ENCODE measurements at places on chromosomes 5 and 9.

DNA sequence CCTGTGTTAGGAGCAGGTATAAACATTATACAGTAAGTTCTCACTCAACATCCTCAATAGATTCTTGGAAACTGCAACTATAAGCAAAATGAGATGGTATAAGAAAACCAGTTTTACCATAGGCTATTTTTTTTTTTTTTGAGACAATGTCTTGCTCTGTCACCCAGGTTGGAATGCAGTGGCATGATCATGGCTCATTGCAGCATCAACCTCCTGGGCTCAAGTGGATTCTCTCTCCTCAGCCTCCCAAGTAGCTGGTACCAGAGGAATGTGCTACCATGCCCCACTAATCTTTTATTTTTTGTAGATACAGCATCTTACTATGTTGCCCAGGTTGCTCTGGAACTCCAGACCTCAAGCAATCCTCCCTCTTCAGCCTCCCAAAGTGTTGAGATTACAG, 50.1 kb upstream of the ADRB2 start:
- DNase-seq, result no peak

- DNase-seq, result no peak
Measured at GRCh38 chr9:105142406-105143135, 101.9 kb upstream of the SLC44A1 start.

DNA sequence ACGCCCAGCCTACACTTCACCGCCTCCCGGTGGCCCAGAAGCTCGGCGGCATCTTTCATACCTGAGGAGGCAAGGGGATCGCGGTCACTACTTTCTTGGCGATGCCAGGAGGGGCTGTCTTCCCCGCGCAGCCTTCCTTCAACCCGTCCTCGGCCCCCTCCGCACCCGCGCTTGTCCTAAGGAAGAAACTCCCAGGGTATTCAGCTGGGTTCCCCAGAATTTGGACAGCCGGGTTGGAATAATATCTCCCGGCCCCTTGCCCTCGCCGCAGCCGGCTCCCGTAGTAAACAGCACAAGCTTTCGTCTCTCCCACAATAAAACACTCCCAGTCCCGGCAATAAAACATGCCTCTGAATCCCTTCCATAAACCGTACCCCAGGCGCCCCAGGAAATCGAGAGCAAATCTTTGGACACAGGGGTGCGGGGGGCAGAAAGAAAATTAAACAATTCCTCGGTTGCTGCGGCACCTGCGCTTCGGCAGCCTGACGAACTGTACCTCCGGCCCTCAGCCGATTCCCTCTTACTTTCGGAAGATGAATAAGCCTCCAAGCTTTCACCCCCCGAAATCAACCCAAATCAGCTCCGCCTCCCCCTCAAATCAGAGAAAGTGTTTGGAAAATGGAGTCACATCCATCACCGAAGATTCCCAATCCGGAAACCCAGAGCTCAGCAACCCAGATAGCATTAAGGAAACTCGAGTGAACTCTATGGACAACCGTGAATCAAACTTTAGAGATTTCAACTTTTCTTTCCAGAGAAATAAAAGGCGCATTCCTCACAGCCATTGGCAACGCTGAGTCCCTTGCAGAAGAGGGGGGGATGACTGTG, 1.1 kb downstream of the OTP start:
- DNase-seq, result no peak

DNA sequence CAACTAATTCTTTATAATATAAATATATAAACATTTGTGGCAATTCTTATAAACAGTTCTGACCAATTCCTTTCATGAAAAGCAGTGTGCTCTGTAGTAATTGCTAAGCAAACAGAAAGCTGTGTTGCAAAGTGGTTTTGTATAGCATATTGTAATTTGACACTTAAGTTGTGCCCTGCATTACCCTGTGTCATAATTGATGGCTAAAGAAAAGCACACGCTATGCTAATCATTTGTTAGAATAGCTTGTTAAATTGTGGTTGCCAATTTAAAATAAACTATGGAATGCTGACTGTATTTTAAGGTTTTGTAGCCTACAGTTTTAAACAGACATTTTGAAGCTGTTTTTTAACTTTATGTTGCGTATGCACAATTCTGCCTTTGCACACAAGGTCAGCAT, 140.0 kb downstream of the PBX3 start:
- DNase-seq, result peak; percentile 51

DNA sequence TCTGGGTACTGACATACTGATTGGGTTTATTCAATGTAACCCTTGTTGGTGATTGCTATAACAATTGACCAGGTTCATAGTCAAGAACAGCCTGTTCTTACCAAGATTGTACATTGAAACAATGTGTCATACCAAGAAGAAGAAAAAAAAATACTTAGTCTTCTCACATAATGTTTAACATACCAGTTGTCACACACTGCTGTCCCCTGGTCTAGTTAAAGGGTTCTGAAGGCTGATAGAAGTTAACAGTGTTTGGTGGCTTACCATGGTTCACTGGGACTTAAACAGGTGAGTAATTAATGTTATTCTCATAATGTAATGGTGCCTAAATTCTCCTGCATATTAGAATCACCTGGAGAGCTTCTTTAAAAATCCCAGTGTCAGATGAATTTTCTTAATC, 18.5 kb upstream of the CDC42SE2 start:
- no peak for DNase-seq

- no peak for DNase-seq
Measured at GRCh38 chr5:82295144-82295543, 17.0 kb upstream of the RPS23 start.

- DNase-seq, result peak; percentile 5
Measured at GRCh38 chr5:16934123-16934522, 2.0 kb downstream of the MYO10 start.

DNA sequence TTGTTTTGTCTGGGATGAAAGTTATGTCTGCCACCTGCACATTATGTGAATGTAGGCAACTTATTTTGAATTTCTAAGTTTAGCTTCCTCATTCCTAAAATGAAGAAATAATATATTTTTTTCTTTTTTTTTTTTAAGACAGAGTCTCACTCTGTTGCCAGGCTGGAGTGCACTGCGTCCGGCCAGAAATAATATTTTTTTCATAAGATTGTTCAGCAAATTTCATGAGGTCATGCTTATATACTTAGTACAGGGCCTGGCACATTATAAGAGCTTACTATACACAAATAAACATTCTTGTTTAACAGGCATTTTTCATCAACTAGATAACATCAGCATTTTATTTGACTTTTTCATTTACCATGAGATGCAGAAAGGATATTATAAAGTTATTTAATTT, 368.5 kb downstream of the GABRG2 start:
- DNase-seq, result no peak

DNA sequence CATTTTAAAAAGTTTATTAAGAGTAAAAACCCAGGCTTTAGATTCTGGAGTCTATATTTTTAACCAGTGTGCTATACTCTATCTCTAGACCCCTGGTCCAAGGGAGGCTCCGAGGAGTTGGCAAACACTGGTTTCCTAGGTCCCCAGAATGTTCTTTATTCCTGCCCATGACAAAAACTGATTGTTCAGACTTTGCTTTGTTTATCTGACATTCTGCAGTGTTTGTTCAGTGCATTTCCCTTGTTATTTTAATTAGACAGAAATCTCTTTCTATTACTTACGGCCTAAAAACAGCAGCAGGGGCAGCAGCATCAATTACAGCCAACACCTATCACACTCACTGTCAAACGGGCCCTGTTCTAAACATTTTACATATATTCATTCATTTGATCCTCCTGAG, 2011.6 kb upstream of the WWC1 start:
- DNase-seq, result no peak

DNA sequence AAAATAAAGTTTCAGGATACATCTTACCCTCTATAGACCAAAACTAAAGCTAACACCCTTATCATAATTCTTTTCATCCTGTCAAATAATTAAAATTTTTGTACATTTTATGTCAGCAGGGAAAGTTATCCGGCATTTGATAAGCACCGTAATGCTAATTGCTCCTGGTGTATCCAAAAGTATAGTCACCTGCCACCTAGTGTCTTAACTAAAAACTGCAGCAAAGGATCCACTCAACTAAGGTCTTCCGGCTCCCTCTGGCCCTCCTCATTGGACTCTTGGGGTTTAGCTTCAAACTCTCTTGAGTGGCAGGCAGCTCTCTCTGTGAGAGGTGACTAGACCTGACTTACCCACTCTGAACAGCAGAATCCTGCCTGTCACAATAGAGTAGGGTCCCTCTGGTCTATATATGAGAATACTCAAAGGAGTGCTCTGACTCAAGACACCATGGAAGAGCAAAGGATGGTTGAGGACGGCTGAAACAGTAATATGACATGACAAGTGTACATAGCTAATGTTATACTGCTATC, 60.4 kb upstream of the CAST start:
- peak; percentile 24 for DNase-seq

GRCh38 chr9:124040935-124041816, 29.6 kb downstream of the LHX2 start:
- no peak for DNase-seq

- DNase-seq, result peak; percentile 37
Measured at GRCh38 chr5:146878476-146879172, at the start of gene PPP2R2B. Gene PPP2R2B (minus strand): TSS chr5:146878757.

GRCh38 chr9:93633492-93634221, 57.3 kb downstream of the PHF2 start:
- DNase-seq, result no peak

DNA sequence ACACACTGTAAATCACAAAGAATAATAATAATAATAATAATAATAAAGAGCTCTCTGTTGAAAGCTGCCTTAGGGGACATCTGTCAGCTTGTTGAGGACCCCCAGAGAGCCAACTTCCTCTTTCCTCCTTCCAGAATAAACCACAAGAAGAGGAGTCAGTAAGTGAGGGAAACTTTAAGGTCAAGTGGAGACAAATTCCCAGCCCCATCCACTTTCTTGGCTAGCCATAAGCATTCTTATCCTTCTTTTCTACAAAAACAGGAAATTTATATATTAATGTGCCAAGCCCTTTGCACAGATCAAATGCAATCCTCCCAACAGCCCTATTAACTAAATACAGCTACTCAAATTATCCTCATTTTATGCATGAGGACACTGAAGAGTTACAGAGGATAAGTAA, 9.4 kb upstream of the C5orf58 start:
- no peak for DNase-seq

DNA sequence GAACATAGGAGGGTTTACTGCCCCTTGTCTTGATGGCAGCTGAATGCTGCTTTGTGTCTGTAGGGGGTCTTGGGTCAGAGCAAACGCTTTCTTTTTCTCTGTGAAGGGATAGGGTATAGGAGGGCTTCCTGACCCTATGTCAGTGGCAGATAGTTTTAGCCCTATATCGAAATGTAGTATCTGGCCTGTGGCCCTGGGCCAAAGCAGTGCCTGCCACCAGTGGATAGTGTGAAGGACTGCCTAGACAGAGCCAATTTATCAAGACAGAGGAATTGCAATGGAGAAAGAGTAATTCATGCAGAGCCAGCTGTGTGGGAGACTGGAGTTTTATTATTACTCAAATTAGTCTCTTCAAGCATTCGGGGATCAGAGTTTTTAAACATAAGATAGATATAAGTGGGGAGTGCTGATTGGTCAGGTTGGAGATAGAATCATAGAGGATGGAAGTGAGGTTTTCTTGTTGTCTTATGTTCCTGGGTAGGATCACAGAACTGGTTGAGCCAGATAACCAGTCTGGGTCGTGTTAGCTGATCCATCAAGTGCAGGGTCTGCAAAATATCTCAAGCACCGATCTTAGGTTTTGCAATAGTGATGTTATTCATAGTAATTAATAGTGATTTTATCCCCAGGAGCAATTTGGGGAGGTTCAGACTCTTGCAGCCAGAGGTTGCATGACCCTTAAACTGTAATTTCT, 178.5 kb downstream of the GDNF start:
- no peak for DNase-seq

DNA sequence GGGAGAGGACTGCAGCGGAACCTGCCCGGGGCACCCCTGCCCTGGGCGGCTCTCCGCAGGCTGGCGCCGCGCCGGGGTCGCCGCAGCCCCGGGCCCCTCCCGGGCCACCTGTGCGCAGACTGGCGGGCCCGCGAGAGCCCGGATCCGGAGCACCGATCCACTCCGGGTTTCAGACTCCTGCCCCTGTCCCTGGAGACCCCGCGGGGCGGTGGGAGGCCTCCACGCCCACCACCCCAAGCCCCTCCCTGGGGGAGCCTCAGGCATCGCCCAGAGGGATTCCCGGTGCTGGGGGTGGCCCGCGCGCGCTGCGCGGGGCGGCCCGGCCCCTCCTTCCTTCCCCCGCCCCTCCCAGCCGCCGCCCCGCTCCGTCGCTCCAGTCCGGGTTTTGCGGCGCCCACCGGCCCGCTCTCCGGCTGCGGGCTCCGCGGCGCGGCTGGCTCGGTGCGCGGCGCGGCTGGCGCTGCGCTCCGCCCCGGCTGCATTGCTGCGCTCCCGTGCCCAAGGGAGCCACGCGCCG, at the start of gene UNC5A:
Gene UNC5A, plus strand, starts transcription at position 479 of the 517 bp plus-strand sequence. CDS start 192 bp downstream, outside the sequence.
- peak; percentile 31 for DNase-seq

DNA sequence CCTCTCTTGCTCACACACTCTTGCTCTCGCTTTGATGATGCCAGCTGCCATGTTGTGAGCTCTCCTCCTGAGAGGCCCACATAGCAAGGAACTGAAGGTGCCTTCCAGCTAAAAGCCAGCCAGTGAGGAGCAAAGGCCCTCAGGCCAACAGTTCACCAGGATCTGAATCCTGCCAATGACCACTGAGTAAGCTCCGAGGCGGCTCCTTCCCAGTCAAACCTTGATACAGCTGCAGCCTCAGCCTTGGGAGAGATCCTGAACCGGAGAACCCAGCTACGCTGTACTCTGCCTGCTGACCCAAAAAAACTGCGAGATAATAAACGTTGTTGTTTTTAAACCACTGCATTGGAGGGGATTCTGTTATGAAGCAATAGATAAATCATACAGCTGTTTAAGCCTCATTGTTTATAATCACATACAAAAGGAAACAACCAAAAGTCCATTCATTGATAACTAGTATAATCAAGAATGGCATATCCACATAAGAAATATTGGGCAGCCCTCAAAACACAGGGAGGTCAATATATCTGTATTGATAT, 49.0 kb upstream of the IFNK start:
- DNase-seq, result no peak

GRCh38 chr9:87557996-87558395, 60.3 kb downstream of the DAPK1 start:
- DNase-seq, result no peak

GRCh38 chr9:37480759-37481158, 5.0 kb upstream of the POLR1E start:
- DNase-seq, result no peak

DNA sequence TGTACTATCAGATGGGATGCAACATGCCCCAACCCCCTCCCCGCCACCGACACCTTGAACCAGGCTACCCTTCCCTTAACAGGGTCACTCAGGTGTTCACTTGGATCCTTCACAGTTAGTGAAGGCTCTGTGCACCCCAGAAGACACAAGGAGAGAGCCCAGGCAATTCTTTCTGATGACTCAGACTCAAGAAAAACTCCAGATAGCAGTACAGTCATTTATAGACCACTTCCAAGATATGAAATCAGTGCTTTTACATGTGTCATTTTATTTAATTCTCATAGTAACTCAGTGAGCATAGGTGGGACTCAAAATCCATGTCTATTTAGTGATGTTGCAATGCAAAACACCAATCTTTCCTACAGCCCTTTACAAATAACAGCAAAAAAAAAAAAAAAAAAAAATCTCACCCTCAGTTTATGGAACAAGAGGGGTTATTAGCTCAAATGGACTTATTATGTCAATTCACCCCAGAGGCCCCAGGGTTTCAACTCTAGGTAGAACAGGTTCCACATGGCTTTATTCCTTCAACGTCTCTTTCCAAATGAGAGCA, 71.9 kb downstream of the FOXD1 start:
- no peak for DNase-seq
